H1 (cell line): ENCODE measurements at places on chromosomes 7 and 10. TPM values are rescaled to one million over a fixed set of nuclear protein-coding genes. Genes with fewer than 3 reads are reported as not detected.

Gene DLG5
- total RNA-seq, result 71.4 and 71.8 TPM in 2 replicates

GRCh38 chr10:123862421-123863182, 29.0 kb downstream of the CPXM2 start:
- no peak overlapping the region for H3K4me3 ChIP-seq
- H3K27ac ChIP-seq, result no peak overlapping the region
- H3K4me1 ChIP-seq, result peaks cover 8% of the 10 kb centered on the region

DNA sequence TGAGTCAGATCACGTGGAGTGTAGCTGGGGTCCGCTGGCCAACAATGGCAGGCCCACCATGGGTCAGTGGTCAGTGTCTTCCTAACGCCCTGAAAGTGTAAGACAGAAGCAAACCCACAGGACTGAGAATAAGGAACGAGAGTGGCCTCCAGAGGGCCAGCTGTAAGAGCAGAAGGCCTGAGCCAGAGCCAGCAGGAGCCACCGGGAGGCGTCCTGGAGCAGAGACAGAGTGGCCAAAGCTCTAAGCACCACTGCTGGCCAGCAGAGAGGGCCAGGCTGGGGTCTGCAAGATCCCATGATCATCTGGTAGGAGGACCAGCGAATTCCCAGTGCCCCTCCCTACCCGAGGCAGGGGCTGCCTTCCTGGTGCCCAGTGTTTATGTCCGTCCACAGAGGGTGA, 9.2 kb downstream of the CCDC201 start:
- no peak overlapping the region for H3K4me3 ChIP-seq
- H3K27me3 ChIP-seq, result no peaks in the 10 kb centered on the region
- H3K4me1 ChIP-seq, result no peaks in the 10 kb centered on the region

Gene SVOPL
- 1.1 TPM in 2 replicates for total RNA-seq

DNA sequence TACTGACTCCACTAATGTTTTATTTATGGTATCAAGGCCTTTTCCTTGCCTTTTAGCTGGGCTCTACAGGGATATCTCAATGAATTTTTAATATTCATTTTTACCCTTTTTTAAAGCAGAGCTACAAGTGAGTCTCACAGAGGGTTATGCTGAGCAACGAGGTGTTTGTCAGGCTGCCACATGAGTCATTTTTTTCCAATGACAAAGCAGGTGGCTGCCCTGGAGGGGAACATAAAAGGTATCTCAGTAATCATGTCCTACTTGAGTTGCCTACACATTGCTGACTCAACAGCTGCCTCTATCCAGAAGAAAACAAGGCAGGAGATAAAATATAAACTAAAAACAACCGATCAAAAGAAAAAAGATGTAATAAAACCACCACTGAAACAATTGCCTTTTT, 1004.9 kb upstream of the POT1 start:
- no peaks in the 10 kb centered on the region for H3K36me3 ChIP-seq
- H3K4me3 ChIP-seq, result no peak overlapping the region
- no peaks in the 10 kb centered on the region for H3K4me1 ChIP-seq
- H3K27ac ChIP-seq, result no peak overlapping the region

DNA sequence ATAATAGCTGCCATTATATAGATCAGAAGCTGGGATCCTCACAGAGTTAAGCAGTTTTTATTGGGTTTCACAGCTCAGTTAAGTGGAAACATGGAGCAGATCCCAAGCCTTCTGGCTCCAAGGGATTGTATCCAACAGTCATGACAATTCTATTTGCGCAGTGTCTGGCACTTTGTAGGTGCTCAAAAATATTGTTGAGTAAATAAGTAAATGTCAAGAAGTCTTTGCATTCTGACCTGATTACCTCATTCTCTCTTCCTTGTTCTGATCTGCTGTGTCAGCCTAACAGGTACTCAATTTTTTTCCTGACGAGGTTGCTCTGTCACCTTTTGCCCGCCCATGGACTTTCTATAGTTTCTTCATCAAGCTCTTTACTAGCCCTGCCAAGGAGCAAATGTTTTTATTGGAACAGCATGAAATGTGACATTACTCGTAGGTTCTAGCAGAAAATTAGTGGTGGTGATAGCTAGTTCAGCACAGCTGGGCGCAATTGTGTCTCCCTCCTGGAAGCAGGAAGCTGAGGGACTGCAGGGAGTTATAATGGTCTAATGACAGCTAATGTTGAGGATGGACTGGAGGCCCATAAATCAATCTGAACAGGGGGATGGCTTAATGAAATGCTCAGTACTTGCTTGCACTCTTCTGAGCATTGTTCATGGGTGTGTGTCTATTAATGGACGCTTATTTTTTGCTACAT, 680.2 kb downstream of the CCSER2 start:
- DNase-seq, result no peak
- no peaks in the 10 kb centered on the region; the same call in 1 of the 2 replicates for H3K36me3 ChIP-seq

Gene UBE2D1
- 30.4 and 33.5 TPM in 2 replicates for total RNA-seq

Gene CYP2C9
- not detected in 2 replicates for total RNA-seq

- H3K4me3 ChIP-seq, result no peak overlapping the region
- no peaks in the 10 kb centered on the region for H3K4me1 ChIP-seq
- no peaks in the 10 kb centered on the region for H3K36me3 ChIP-seq
- no peaks in the 10 kb centered on the region for H3K27me3 ChIP-seq
- H3K27ac ChIP-seq, result no peak overlapping the region
- DNase-seq, result no peak
Measured at GRCh38 chr10:56383806-56384205, 22.7 kb upstream of the ZWINT start.

DNA sequence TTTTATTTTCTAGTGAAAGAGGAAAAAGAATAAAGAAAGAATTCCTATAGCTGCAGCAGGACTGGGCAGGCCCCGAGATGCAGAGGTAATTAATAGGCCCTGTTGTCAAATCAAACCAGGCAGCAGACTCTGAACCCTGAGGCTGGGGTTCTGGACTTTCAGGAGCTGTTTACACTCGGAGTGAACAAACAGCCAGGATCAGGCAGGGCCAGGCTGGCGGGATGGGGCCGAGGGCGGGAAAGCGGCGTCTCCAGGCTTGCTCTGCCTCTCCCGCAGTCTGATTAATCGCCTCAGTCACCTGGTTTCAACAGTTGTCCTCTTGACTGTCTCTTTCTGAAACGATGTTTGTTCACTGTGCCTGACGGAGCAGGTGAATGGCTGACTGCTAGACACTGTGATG, 675.4 kb upstream of the FOXK1 start:
- H3K27ac ChIP-seq, result no peak overlapping the region
- H3K4me3 ChIP-seq, result no peak overlapping the region
- peaks cover 6% of the 10 kb centered on the region for H3K4me1 ChIP-seq
- H3K36me3 ChIP-seq, result no peaks in the 10 kb centered on the region

Gene NUPR2
- total RNA-seq, result not detected in 2 replicates

- peaks cover 5% of the 10 kb centered on the region for H3K4me1 ChIP-seq
- H3K36me3 ChIP-seq, result no peaks in the 10 kb centered on the region; the same call in 1 of the 2 replicates
- H3K27me3 ChIP-seq, result no peaks in the 10 kb centered on the region
- H3K27ac ChIP-seq, result no peak overlapping the region
- no peak for DNase-seq
Measured at GRCh38 chr7:28157831-28158416, 22.7 kb downstream of the JAZF1 start.

- DNase-seq, result no peak
- H3K27ac ChIP-seq, result no peak overlapping the region
- H3K4me3 ChIP-seq, result no peak overlapping the region
- no peaks in the 10 kb centered on the region for H3K27me3 ChIP-seq
- no peaks in the 10 kb centered on the region for H3K36me3 ChIP-seq
Measured at GRCh38 chr7:133052401-133052756, 29.5 kb downstream of the CHCHD3 start.

Gene NCF1
- total RNA-seq, result 0.47 TPM in 1 of 2 replicates, not detected in the other

DNA sequence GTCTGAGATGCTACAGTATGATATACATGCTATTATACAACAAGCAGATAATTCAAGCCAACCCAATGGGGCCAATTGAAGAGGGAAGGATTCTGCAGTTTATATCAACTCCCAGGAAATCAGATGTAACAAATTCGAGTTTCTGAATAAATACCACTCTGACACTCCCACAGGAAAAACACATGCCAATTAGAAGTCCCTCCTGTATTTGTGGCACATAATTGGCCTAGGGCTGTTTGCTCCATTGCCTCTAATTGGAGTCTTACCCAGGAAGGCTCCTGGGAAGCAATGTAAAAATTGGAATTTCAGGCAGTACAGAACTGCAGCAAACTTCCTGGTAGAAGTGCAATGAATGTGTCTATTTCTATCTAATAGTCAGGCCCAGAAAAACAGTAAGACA, 4.7 kb downstream of the PPA1 start:
- peaks cover 6% of the 10 kb centered on the region for H3K4me1 ChIP-seq
- H3K27ac ChIP-seq, result no peak overlapping the region
- no peak for DNase-seq
- H3K27me3 ChIP-seq, result no peaks in the 10 kb centered on the region

DNA sequence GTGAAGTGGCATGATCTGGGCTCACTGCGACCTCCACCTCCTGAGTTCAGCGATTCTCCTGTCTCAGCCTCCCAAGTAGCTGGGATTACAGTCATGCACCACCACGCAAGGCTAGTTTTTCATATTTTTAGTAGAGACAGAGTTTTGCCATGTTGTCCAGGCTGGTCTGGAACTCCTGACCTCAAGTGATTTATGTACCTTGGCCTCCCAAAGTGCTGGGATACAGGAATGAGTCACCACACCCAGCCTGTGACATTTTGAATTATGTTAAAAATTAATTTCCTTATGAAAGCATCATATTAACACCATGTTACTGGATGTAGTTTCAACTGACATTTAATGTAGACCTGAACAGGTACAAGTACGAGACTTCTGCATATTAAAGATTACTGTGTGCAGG, 24.3 kb downstream of the ABCB4 start:
- H3K4me1 ChIP-seq, result no peaks in the 10 kb centered on the region
- H3K27me3 ChIP-seq, result no peaks in the 10 kb centered on the region
- no peaks in the 10 kb centered on the region for H3K36me3 ChIP-seq
- DNase-seq, result no peak
- H3K27ac ChIP-seq, result no peak overlapping the region

GRCh38 chr10:102642736-102643335, 1.4 kb upstream of the TRIM8 start:
- peaks cover 6% of the 10 kb centered on the region for H3K4me1 ChIP-seq
- peak overlapping the region; percentile 81 for H3K4me3 ChIP-seq
- peak overlapping the region; percentile 80; the same call in 1 of the 2 replicates for H3K27ac ChIP-seq
- no peaks in the 10 kb centered on the region for H3K36me3 ChIP-seq
- DNase-seq, result peak; percentile 63

DNA sequence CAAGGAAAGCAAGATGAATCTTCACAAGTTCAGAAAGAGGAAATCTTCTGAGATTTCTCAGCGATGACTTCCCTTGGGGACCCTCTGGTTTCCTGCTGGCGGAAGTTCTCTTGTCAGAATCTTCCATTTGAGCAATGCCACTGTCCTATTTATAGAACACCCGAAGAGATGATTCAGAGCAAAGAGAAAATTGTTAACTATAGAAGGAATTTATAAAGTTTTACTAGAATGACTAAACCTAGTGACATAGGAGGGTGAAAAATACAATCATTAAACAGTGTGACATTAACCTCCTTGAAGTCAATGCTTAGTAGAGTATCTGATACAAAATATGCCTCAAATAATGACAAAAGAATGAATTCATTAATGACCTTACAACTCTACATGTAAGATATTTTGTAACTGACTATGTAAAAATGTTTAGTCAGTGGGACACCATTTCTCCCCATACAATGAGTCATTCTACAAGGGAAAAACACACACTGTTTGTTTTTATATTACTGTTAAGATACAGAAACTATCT, 206.5 kb upstream of the CNTNAP2 start:
- H3K36me3 ChIP-seq, result no peaks in the 10 kb centered on the region

GRCh38 chr10:13803566-13804554, 217.1 kb downstream of the PRPF18 start:
- H3K4me3 ChIP-seq, result no peak overlapping the region
- no peak for DNase-seq
- no peak overlapping the region for H3K27ac ChIP-seq
- H3K36me3 ChIP-seq, result no peaks in the 10 kb centered on the region
- peaks cover 8% of the 10 kb centered on the region for H3K4me1 ChIP-seq
- H3K27me3 ChIP-seq, result no peaks in the 10 kb centered on the region

GRCh38 chr10:79339266-79339665, 8.0 kb upstream of the PPIF start:
- no peak overlapping the region for H3K27ac ChIP-seq
- no peaks in the 10 kb centered on the region for H3K27me3 ChIP-seq
- no peak overlapping the region for H3K4me3 ChIP-seq
- DNase-seq, result no peak

Gene ANXA8L1
- total RNA-seq, result not detected in 2 replicates

Gene RGR
- not detected in 2 replicates for total RNA-seq

- H3K27ac ChIP-seq, result no peak overlapping the region
- H3K27me3 ChIP-seq, result no peaks in the 10 kb centered on the region
- H3K4me1 ChIP-seq, result peaks cover 8% of the 10 kb centered on the region
- H3K4me3 ChIP-seq, result no peak overlapping the region
Measured at GRCh38 chr7:156579566-156579965, 61.0 kb upstream of the RNF32 start.
